ENCODE measurements at places on chromosomes 2 and 18. TPM values are rescaled to one million over a fixed set of nuclear protein-coding genes. Genes with fewer than 3 reads are reported as not detected.

Gene SEPTIN2
- 272 TPM for total RNA-seq

Gene NAT8
- total RNA-seq = not detected

Gene UGT1A10
- not detected for total RNA-seq

Gene LRRC30
- not detected for total RNA-seq

Gene TM4SF20
- not detected for total RNA-seq

Gene ODC1
- total RNA-seq = 73.5 TPM

Gene POU3F3
- total RNA-seq = not detected

Gene INHA
- total RNA-seq = not detected

Gene DLX1
- total RNA-seq = 0.24 TPM

Gene MRPL30
- total RNA-seq = 41.8 TPM

Gene LIMS3
- 1.3 TPM for total RNA-seq

Gene ITGB6
- total RNA-seq = not detected

Gene MCM6
- 257 TPM for total RNA-seq

Gene SCRN3
- total RNA-seq = 17.1 TPM

Gene TEKT4
- not detected for total RNA-seq

Gene RND3
- not detected for total RNA-seq

Gene SCLY
- 38.2 TPM for total RNA-seq

Gene NT5C1B
- total RNA-seq = not detected

Gene C2orf80
- not detected for total RNA-seq

Gene KIF1A
- 30.1 TPM for total RNA-seq

Gene FEZ2
- 11.1 TPM for total RNA-seq

Gene ASPRV1
- total RNA-seq = 2.0 TPM

Gene GALNT14
- 0.67 TPM for total RNA-seq

Gene GCKR
- total RNA-seq = not detected

Gene CUL3
- total RNA-seq = 68.5 TPM

Gene DBI
- 58.7 TPM for total RNA-seq

Gene FOXI3
- not detected for total RNA-seq

Gene SLC9A4
- 0.14 TPM for total RNA-seq

Gene DSEL
- total RNA-seq = 0.14 TPM

Gene POTEJ
- not detected for total RNA-seq

Gene FTCDNL1
- 2.2 TPM for total RNA-seq

Gene GREB1
- total RNA-seq = 2.2 TPM

Gene SH2D6
- 3.2 TPM for total RNA-seq

Gene ELOA2
- not detected for total RNA-seq

Gene CASP10
- total RNA-seq = 17.4 TPM

Gene LYPD1
- total RNA-seq = not detected

Gene CCT7
- 305 TPM for total RNA-seq

Gene TSGA10
- 14.4 TPM for total RNA-seq

Gene GKN2
- not detected for total RNA-seq

Gene FRZB
- total RNA-seq = not detected

Gene DNAJC5G
- not detected for total RNA-seq

Gene FKBP7
- total RNA-seq = 3.0 TPM

Gene ZNF521
- not detected for total RNA-seq

Gene CRYBA2
- not detected for total RNA-seq

Gene PLEK
- total RNA-seq = 2.4 TPM

Gene SP140L
- total RNA-seq = 63.0 TPM

Gene TMEM247
- not detected for total RNA-seq

Gene MLPH
- total RNA-seq = 0.36 TPM

Gene EPHA4
- total RNA-seq = 6.6 TPM

Gene NXPH2
- not detected for total RNA-seq

Gene HNMT
- not detected for total RNA-seq

Gene TCF7L1
- total RNA-seq = 0.16 TPM

Gene RBM44
- 1.9 TPM for total RNA-seq

Gene PLCD4
- total RNA-seq = 0.24 TPM

Gene MYO5B
- total RNA-seq = 0.12 TPM
